Activated CD8-positive, alpha-beta memory T cell treated with anti-CD3 and anti-CD28 coated beads for 1 hour (primary cell): ENCODE measurements at places on chromosomes 5 and 9.

- DNase-seq, result no peak
These were observed 346.1 kb upstream of the PTGER4 start for GRCh38 chr5:40333459-40334241.

DNA sequence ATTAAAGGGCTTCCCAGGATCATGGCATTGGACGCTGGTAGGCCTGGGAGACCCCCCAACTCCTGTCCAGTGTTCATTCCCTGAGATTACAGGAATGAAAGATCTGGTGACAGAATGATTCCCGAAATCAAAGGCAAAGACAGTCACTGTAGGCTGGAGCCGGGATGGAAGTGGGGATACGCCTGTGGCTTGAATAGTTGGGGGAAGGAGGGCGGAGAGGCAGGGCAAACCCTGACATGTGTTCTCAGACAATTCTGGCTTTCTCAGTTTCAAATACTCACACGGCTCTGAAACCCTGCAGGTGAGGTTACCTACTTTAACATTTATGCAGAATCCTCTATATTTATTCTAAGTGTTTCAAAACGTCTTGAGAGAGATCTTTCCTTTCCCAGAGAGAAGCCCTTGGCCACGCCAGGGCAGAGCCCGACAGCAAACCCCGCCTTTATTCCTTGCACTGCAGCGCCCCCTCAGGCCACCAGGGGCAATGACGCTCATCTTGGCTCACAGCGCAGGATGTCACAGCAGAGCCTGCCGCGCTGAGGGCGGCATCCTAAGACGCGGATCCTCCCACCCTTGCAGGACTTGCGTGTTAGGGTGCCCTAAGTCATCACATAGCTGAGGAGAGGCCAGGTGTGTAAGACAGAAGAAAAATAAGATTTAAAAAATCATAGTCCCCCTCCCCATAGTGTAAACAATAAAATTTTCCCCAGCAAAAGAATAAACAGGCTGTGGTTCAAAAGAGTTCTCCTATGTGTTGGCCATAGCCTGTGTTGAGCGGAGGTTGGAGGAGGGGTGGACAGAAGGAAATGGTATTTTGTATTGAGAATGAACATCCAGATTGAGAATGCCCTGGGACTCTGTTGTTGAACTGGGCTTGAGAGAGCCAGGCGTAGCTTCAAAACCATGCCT, 284.5 kb downstream of the NTRK2 start:
- DNase-seq, result peak; percentile 2

- DNase-seq, result no peak
These were observed 165.6 kb downstream of the SMARCA2 start for GRCh38 chr9:2180704-2181103.

- DNase-seq, result no peak
These were observed 243.6 kb downstream of the PBX3 start for GRCh38 chr9:125990793-125991220.

GRCh38 chr9:18746631-18747030, 272.7 kb downstream of the ADAMTSL1 start:
- no peak for DNase-seq

- DNase-seq, result no peak
These were observed 1057.7 kb upstream of the DMAC1 start for GRCh38 chr9:8857068-8857925.

DNA sequence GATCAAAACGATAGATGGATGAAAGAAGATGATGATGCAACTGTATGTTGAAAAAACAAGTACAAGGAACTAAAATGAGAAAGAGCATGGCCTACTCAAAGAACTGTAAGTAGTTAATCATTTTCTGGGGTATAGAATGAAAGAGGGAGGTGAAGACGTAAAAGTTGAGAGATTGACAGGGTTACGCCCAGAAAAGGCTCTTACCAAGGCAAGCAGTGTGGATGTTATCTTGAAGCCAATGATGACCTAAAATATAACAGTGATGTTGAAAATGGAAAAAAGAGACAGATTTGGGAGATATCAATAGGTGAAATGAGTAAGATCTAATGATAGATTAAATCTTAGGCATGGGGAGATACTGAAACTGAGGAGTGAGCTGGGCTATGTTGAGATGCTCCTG, 80.4 kb upstream of the GNAQ start:
- no peak for DNase-seq

- DNase-seq, result no peak
These were observed 592.0 kb upstream of the WWC1 start for GRCh38 chr5:167699432-167699831.

DNA sequence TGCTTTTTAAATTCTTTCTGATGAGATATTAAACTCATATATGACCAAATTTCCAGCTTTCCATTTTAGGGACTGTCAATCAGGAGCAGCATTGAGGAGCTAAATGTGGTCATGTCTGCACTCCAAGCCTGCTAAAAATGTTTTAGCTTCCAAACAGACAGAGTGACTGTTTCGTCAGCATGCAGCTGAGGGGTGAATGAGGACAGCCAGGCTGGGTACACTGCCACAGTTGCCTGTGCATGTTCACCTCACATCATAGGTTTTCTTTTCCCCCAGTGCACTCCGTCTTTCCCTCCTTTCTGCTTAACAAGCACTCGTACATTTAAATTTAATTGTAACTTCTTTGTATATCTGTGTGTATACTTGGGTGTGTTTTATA, 138.1 kb downstream of the ARRDC3 start:
- DNase-seq, result no peak
